Stimulated activated CD8-positive, alpha-beta memory T cell treated with anti-CD3 and anti-CD28 coated beads, Interleukin-15, amount 100 ng/mL, for 48 hours (primary cell): ENCODE measurements at places on chromosomes 11 and 22.

DNA sequence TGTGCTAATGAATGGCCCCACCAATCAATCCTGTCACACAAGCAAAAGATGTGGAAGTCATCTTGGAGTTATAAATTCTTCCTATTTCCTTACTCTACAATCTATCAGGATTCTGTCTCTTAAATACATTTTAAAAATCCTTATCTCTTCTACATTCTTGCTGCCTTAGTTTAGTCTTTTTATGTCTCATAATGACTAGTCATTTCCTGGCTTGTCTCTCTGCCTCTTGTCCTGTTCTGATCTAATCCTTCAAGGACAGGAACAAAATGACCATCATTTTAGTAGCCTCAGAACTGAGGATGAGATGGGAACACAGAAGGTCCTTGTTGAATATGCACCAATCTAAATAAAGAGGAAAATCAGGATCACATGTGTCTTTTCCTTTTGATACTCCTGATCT lies 56.6 kb upstream of the LIN7C start:
- no peak for DNase-seq

- no peak for DNase-seq
These were observed 1.9 kb downstream of the RPLP2 start for GRCh38 chr11:811446-812245.

DNA sequence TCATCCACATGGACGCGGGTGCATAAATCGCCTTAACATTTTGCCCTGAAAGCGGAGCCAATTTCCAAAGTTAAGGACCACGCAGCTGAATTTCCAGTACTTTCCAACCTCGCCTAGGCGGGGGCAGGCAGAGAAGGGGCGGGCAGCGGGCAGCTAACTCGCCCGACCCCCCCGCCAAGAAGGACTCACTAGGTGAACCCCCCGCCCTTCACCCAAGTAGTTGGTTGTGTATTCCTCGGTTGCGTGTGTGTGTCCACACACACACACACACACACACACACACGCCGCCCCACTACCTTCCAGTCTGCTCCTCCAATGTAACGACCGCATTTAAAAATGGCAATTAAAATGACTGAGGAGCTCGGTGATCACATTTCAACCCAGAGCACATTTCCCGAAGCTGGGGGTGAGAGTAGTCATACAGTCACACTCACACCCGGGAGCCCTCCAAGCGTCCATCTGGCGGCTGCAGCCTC lies 1.4 kb downstream of the TENM4 start:
- no peak for DNase-seq

DNA sequence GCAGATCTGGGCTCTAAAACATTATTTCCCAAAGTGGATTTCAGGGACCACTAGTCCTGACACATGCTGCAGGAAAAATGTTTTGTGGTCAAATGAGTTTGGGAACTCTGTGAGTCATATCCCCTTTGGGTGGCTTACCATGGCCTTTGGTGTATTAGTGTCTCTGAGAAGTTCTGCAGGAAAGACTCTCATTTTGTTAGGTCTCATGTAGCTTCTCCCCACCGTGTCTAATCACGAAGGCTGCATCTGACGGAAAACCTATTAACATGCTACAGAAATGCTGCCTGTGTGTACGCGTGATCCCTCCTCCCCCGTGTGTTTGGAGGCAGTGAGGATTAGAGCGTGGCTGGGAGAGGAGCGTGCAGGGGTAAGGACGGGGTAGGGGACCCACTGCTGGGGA lies 191.7 kb downstream of the ST3GAL4 start:
- no peak for DNase-seq

GRCh38 chr11:13495929-13496328 lies at the start of gene PTH:
Gene PTH (minus strand): TSS chr11:13495997. CDS start chr11:13492855, 3,142 bp downstream.
- no peak for DNase-seq

- DNase-seq: no peak
These were observed 435.5 kb downstream of the TBC1D22A start for GRCh38 chr22:47197773-47198500.

DNA sequence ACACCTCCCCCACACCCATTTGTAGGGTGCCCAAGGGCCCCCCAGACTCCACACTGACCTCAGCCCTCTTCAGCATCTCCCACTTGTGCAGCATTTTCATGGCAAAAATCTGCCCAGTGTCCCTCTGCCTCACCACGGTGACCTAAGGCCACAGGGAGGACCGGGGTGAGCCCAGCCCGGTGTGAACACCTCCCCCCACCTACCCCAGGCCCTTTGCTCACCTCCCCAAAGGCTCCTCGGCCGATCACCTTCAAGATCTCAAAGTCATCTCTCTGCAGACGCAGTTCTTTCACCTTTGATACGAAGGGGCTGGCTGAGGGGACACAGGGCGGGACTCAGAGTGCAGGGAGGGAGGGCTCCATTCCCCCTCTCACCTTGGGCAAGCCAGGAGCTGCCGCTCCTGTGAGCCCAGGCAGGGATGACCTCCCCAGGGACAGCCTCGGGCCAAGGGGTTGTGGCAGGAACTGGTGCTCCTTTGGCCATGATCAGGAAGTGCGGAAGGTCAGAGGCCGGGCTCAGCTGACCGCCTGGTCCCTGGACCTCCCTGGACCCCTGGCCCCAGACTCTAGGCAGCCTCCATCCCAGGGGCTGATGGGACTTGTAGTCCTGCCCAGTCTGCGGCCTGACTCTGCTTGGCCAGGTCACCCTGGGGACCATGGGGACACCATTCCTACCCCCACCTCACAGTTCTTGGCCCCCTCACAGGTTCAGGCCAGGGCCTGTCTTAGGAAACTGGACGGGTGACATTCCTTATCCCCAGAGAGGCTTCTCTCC lies 2.7 kb downstream of the CDC42BPG start:
- no peak for DNase-seq

GRCh38 chr22:48429446-48430020 lies 1398.1 kb downstream of the BRD1 start:
- DNase-seq: no peak

DNA sequence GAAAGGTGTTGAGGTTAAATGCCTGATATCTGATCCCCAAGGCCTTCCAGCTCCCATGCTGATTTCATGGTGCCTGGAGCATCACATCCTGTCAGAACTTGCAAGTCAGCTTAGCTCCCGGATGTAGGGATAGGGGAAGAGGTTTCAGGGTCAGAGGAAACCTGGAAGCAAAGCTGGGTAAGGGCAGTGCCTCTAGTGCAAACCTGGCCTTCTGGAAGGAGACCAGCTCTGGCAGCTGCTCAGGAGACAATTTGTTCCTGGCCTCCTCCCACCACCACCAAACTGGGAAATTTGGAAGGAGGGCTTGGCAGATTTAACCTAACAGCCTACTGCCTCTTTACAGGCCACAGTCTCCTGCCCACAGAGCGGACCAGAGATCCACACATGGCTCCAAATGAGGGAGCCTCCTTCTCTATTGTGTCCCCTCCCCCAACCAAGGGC lies 9.2 kb upstream of the TSKU start:
- no peak for DNase-seq

DNA sequence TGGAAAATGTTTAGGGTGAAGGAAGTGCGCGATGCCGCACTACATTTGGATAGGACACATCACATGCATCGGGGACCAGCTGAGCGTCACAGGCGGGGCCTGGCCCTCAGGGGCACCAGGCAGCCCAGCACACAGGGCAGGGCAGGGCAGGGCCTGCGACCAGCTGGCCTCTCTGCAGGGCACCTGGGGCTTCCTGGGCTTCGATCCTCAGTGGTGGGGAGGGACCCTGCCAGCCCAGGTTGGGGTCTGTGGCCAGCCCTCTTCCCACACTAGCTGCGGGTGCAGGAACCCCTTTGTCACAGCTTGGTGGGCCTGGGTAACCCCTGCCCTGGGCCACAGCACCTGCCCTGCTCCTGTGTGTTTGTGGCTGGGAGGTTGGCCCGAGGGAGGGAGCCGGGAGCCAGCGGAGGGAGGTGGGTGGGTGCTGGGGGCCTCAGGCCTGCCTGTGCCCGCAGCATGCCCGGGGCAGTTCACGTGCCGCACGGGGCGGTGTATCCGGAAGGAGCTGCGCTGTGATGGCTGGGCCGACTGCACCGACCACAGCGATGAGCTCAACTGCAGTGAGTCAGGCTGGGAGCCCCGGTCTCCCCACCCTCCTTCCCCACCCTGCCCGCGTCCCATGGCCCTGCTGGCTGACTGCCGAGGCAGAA lies 37.9 kb downstream of the ST14 start:
- no peak for DNase-seq

- DNase-seq: no peak
These were observed 63.0 kb upstream of the THY1 start for GRCh38 chr11:119486016-119486415.

GRCh38 chr11:2376751-2377451 lies at the start of gene CD81:
Gene CD81 (plus strand): TSS chr11:2377310. CDS start chr11:2377550, 240 bp downstream.
- DNase-seq: peak; percentile 34

DNA sequence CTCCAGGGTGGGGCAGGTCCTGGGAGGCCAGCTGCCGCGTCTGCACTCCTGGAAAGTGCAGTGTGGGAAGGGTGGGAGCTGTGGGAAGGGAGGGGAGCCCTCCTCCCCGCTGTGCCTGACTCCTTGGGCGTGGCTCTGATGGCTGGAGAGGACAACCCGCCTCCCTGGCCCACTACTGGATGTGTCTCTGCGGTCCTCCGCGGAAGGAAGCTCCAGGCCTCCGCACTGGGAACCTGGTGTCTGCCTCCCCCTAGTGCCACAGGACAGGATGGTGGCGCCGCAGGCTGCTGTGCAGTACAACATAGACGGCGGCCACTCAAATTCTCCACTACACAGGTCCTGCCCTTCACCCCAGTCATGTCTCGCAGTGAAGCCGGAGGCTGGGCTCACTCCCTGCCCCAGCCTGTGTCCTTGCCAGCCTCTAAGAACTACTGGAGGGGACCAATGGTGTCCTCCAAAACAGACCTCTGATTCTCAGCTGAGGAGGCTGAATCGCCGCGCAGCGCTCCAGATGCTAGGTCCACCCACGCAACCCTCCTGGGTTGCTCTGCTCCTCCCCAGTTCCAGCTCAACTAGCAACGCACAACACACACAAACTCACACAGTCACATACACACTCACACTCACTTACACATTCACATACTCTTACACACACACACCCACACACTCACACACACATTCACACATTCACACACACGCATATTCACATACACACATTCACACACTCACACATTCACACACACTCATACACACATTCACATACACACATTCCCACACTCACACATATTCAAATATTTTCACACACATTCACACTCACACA lies 12.4 kb upstream of the DSCAML1 start:
- DNase-seq: no peak

- DNase-seq: no peak
These were observed 8.5 kb upstream of the XBP1 start for GRCh38 chr22:28808716-28809355.

- no peak for DNase-seq
These were observed 3.2 kb upstream of the SYT13 start for GRCh38 chr11:45289369-45289768.

- no peak for DNase-seq
These were observed 20.4 kb downstream of the CSF2RB start for GRCh38 chr22:36933629-36934417.

- no peak for DNase-seq
These were observed 21.3 kb downstream of the CAPRIN1 start for GRCh38 chr11:34072832-34073231.

GRCh38 chr22:45907996-45908395 lies 69.0 kb downstream of the WNT7B start:
- DNase-seq: no peak

- no peak for DNase-seq
These were observed 5.5 kb downstream of the YDJC start for GRCh38 chr22:21624120-21624879.

DNA sequence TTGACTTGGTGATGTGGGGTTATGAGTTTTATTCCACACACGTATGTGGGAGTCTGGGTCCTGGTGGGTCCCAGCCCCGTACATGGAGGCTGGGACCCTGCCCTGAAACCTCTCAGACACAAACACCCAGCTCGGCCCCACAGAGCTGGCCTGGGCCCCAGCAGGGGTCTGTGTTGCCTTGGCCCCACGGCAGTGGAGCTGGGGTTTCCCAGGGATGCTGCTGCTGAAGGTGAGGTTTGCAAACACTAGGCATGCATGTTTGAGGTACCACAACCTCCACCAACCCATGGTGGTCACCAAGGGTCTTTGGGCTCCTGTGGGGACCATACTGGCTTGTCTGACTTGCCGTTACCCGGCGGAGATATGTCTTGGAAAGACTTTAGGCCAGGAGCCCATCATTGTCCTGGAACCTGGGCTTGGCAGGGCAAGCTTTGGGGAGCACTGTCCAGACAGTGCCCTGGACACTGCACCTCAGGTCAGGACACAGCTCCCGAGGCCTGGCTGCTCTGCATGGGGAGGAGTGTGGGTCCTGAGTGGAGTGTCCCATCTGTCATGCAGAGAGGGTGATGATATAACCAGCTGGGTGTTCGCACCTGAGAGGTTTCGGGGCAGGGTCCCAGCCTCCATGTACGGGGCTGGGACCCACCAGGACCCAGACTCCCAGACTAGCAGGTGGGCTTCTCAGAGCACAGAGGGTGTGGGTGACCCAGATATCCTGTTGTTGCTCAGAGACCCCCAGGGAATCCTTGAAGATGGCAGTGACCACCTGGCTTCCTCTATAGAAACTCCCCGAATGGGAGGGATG lies 63.3 kb downstream of the KCNQ1 start:
- no peak for DNase-seq

DNA sequence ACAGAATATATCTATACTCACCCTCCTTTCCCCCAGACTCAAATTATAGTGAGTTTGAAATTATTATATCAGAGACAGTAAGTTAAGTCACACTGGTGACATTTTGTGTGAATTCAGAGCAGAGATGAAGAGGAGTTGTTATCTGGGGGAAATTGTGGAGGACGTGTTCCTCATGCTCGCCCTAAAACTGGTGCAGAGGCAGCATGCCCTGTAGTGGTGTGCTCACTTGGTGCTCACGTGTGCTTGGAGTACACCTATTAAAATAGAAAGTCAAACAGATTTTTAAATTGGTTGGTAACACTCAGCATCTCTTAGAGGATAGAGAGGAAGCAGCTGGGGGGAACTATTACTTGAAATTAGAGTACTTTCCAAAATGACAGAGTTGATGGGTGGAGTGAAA lies 51.6 kb upstream of the ADSL start:
- DNase-seq: no peak

DNA sequence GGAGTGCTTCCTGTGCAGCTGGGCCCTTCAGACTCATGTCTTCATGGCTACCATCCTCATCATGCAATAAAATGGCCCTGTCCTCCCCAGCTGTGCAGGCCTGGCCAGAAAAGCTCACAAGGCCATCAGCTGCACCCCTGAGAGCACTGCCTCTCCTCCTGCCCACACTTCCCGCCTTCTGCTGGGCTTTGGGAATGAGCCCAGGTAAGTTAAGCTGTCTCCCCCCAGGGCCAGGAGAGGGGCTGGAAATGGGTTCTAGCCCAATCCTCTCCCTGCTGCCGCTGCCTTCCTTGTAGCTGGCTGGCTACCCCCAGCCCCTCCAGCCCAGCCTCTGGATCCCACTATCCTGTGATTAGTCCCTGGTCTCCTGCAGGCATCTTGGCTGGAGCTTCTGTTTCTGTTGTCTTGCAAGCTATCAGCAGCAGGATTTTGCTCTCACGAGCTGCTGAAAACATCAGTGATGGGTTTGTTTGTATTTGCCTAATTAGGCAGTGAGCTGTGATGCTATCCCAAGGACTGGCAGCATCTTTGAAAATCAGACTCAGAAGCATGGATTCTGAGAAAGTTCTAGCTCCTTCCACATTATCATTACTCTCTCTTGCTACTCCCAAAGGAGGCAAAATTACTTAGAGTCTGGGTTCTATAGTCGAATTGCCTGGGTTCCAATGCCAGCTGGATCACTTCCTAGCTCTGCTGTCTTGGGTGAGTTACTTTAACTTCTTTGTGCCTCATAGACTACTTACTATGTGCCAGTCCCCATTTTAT lies 168.1 kb downstream of the ST3GAL4 start:
- no peak for DNase-seq

GRCh38 chr22:31945971-31946680 lies 1.8 kb downstream of the YWHAH start:
- no peak for DNase-seq

GRCh38 chr11:78248903-78249302 lies 60.2 kb downstream of the USP35 start:
- DNase-seq: no peak
